Colonic mucosa (tissue), 4 donors: ENCODE measurements at places on chromosomes 11 and 22. TPM values are rescaled to one million over a fixed set of nuclear protein-coding genes. Genes with fewer than 3 reads are reported as not detected.
A peak's percentile ranks its signal among the peaks of the same experiment; 100 is the strongest.

Gene LYVE1
- 10.3 TPM for total RNA-seq

GRCh38 chr11:9015677-9016076 lies 11.9 kb upstream of the NRIP3 start:
- H3K36me3 ChIP-seq = no peaks in the 10 kb centered on the region
- no peaks in the 10 kb centered on the region for H3K27me3 ChIP-seq
- no peak overlapping the region for H3K27ac ChIP-seq
- no peak overlapping the region for H3K4me3 ChIP-seq
- peak; percentile 63 for DNase-seq

Gene TMEM191B
- 3.3 TPM for total RNA-seq

GRCh38 chr11:1473786-1474185 lies 12.8 kb downstream of the MOB2 start:
- peaks cover 9% of the 10 kb centered on the region for H3K36me3 ChIP-seq
- H3K27ac ChIP-seq = no peak overlapping the region
- no peaks in the 10 kb centered on the region for H3K4me1 ChIP-seq
- DNase-seq = no peak
- no peak overlapping the region for H3K4me3 ChIP-seq

Gene NXPE4
- 178 TPM for total RNA-seq

Gene AMOTL1
- total RNA-seq = 3.1 TPM

- no peak overlapping the region for H3K4me3 ChIP-seq
- H3K27me3 ChIP-seq = no peaks in the 10 kb centered on the region
- no peak overlapping the region for H3K27ac ChIP-seq
- H3K4me1 ChIP-seq = no peaks in the 10 kb centered on the region
Measured at GRCh38 chr11:109957601-109958000, 135.6 kb upstream of the ZC3H12C start.

DNA sequence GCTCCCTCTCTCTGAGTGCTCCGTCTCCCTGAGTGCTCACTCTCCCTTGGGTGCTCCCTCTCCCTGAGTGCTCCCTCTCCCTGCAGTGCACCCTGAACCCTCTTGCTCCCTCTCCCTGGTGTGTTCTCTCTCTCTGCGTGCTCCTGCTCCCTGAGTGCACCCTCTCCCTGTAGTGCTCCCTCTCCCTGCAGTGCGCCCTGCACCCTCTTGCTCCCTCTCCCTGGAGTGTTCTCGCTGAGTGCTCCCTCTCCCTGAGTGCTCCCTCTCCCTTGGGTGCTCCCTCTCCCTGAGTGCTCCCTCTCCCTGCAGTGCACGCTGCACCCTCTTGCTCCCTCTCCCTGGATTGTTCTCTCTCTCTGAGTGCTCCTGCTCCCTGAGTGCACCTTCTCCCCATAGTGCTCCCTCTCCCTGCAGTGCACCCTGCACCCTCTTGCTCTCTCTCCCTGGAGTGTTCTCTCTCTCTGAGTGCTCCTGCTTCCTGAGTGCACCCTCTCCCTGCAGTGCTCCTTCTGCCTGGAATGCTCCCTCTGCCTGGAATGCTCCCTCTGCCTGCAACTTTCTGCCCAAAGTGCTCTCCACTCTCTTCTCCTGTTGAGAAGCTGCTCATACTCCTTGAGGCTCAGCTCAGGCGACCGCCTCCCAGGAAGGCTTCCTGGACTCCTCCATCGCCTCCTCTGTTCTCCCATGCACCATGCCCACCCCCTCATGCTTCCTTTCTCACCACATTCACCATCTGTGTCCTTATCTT lies 48.4 kb upstream of the WNT7B start:
- no peak overlapping the region for H3K4me3 ChIP-seq
- no peaks in the 10 kb centered on the region for H3K36me3 ChIP-seq
- no peak for DNase-seq
- no peaks in the 10 kb centered on the region for H3K27me3 ChIP-seq
- H3K27ac ChIP-seq = no peak overlapping the region
- H3K4me1 ChIP-seq = no peaks in the 10 kb centered on the region

- no peak for DNase-seq
- no peaks in the 10 kb centered on the region for H3K4me1 ChIP-seq
- H3K4me3 ChIP-seq = no peak overlapping the region
- no peaks in the 10 kb centered on the region for H3K36me3 ChIP-seq
Measured at GRCh38 chr11:133943950-133944698, 12.6 kb downstream of the IGSF9B start.

Gene MMP8
- not detected for total RNA-seq

GRCh38 chr11:134862587-134863195 lies 450.6 kb upstream of the B3GAT1 start:
- H3K27ac ChIP-seq = no peak overlapping the region
- H3K27me3 ChIP-seq = no peaks in the 10 kb centered on the region
- H3K4me1 ChIP-seq = no peaks in the 10 kb centered on the region
- no peaks in the 10 kb centered on the region for H3K36me3 ChIP-seq
- H3K4me3 ChIP-seq = no peak overlapping the region

DNA sequence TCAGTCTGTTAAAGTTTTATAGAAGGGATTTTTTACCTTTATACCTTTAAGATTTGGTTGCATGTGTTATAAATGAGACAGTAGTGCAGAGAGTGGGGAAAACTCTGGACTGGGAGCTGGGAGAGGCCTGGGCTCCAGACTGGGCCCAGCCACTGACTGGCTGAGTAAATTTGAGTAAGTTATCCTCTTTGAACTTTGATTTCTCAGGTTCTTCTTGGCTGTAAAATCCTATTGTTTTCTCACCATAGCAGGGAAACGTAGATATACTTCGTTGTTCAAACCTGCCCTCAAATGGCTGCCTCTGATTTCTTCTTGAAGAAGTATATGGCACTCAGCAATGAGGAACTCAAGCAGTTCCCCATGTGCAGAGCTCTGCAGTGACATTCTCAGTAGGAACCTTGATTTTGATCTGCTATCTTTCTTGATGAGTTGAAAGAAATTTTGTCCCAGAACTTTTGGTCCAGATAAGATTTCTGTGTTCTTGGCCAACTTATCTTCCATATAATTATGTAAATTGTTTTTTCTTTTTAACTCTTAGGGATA lies 8.8 kb downstream of the BMAL1 start:
- H3K27me3 ChIP-seq = no peaks in the 10 kb centered on the region
- no peak overlapping the region for H3K27ac ChIP-seq
- H3K4me1 ChIP-seq = no peaks in the 10 kb centered on the region
- H3K4me3 ChIP-seq = no peak overlapping the region
- no peaks in the 10 kb centered on the region for H3K36me3 ChIP-seq
- no peak for DNase-seq

Gene MAJIN
- not detected for total RNA-seq

GRCh38 chr22:35506259-35506570 lies 34.4 kb upstream of the RASD2 start:
- H3K27ac ChIP-seq = no peak overlapping the region
- no peaks in the 10 kb centered on the region for H3K36me3 ChIP-seq
- no peaks in the 10 kb centered on the region for H3K4me1 ChIP-seq
- DNase-seq = no peak

Gene RFPL3
- not detected for total RNA-seq

GRCh38 chr11:83483808-83484207 lies 197.6 kb upstream of the CCDC90B start:
- no peaks in the 10 kb centered on the region for H3K4me1 ChIP-seq
- H3K27ac ChIP-seq = no peak overlapping the region
- no peaks in the 10 kb centered on the region for H3K27me3 ChIP-seq
- H3K4me3 ChIP-seq = no peak overlapping the region
- DNase-seq = no peak

DNA sequence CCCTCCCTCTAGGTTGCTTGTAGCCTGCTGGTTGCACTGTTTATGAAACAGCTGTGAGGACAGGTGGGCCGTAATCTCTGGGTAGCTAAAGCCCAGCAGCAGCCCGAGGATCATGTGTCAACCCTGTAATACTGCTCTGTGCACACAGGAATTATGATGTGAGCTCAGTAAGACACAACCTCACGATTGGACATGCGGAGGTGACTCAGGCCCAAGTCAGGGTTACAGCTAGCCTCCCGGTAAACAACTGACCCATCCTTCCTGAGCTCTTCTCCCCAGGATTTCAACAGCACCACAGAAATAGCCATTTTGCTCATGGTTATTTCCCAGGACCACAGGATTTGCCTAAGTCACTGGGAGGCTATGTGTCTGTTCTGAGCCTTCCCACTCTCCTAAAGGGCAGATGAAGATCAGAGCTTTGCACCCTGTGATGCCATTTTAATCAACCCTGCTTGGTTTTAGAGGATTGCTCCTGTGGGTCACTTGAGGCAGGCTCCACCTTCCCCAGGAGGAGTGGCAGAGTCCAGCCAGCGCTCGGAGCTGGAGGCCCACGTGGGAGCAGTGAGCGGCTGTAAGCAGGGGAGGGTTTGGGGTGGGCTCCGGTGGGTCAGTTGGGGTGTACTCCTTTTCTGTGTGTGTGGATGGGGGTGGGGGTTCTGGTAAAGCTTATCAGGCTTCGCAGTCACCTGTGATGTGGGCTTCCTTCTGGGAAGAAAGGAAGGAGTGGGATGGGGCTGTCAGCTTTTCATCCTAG lies at the start of gene AMPD3:
AMPD3 (plus strand) TSS at position 387 of the 754 bp plus-strand sequence. CDS start 6,256 bp downstream, outside the sequence.
- H3K36me3 ChIP-seq = no peaks in the 10 kb centered on the region
- no peaks in the 10 kb centered on the region for H3K27me3 ChIP-seq
- H3K4me3 ChIP-seq = peak within 1 kb of the TSS; percentile 21
- H3K4me1 ChIP-seq = peaks cover 4% of the 10 kb centered on the region
- no peak for DNase-seq

GRCh38 chr11:64580412-64580811 lies 10.6 kb upstream of the SLC22A12 start:
- no peak overlapping the region for H3K27ac ChIP-seq
- DNase-seq = no peak
- H3K4me1 ChIP-seq = no peaks in the 10 kb centered on the region
- H3K4me3 ChIP-seq = no peak overlapping the region
- H3K36me3 ChIP-seq = no peaks in the 10 kb centered on the region

DNA sequence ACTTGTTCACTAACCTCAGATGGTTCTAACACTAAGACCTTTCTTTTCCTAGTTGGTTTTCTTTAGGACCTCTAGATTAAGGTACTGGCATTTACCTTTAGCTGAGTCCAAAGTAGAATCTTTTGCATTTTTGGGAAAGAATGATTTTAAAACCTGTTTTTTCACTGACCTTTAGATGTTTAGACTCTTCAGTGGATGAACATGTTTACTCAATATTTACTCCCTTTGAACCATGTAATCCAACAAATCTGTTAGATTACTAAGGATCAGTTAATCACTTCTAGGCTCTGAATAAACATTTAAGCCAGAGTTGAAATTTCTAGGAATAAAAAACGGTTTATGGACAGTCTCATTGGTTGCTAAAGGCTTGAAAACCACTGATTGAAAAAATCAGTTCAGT lies 6.2 kb downstream of the TMEM135 start:
- peaks cover 6% of the 10 kb centered on the region for H3K4me1 ChIP-seq
- no peak for DNase-seq
- no peaks in the 10 kb centered on the region for H3K36me3 ChIP-seq

GRCh38 chr22:23526596-23527316 lies 53.3 kb downstream of the IGLL1 start:
- H3K36me3 ChIP-seq = no peaks in the 10 kb centered on the region
- no peak for DNase-seq
- no peak overlapping the region for H3K27ac ChIP-seq
- peaks cover 4% of the 10 kb centered on the region for H3K4me1 ChIP-seq
- no peaks in the 10 kb centered on the region for H3K27me3 ChIP-seq
- H3K4me3 ChIP-seq = no peak overlapping the region

DNA sequence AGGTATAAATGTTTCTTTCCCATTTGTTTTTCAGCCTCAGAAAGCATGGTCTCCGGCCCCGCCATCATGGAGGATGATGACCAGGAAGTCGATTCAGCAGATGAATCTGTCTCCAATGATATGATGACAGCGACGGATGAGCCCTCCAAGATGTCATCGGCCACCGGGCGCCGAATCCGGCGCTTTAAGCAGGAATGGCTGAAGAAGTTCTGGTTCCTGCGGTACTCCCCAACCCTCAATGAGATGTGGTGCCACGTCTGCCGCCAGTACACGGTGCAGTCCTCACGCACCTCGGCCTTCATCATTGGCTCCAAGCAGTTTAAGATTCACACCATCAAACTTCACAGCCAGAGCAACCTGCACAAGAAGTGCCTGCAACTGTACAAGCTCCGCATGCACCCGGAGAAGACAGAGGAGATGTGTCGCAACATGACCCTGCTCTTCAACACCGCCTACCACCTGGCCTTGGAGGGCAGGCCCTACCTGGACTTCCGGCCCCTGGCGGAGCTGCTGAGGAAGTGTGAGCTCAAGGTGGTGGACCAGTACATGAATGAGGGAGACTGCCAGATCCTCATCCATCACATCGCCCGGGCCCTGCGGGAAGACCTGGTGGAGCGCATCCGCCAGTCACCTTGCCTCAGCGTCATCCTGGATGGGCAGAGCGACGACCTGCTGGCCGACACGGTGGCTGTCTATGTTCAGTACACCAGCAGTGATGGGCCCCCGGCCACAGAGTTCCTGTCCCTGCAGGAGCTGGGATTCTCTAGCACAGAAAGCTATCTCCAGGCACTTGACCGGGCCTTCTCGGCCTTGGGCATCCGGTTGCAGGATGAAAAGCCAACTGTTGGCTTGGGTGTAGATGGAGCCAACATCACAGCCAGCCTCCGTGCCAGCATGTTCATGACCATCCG lies 59.9 kb downstream of the SYT13 start:
- DNase-seq = no peak
- no peaks in the 10 kb centered on the region for H3K27me3 ChIP-seq

GRCh38 chr11:17816232-17816931 lies 81.8 kb downstream of the KCNC1 start:
- peaks cover 8% of the 10 kb centered on the region for H3K4me1 ChIP-seq

Gene NPAS4
- total RNA-seq = 0.37 TPM

GRCh38 chr11:45537614-45538013 lies 127.8 kb downstream of the CHST1 start:
- H3K27ac ChIP-seq = no peak overlapping the region
- H3K36me3 ChIP-seq = no peaks in the 10 kb centered on the region
- no peak overlapping the region for H3K4me3 ChIP-seq
- no peaks in the 10 kb centered on the region for H3K27me3 ChIP-seq
- H3K4me1 ChIP-seq = no peaks in the 10 kb centered on the region

Gene CALCA
- total RNA-seq = 0.29 TPM

- H3K4me3 ChIP-seq = no peak overlapping the region
- H3K36me3 ChIP-seq = no peaks in the 10 kb centered on the region
- no peaks in the 10 kb centered on the region for H3K27me3 ChIP-seq
- no peak for DNase-seq
- H3K27ac ChIP-seq = no peak overlapping the region
Measured at GRCh38 chr11:80899381-80899780, 1458.6 kb upstream of the TENM4 start.

Gene PAX6
- total RNA-seq = 1.6 TPM

DNA sequence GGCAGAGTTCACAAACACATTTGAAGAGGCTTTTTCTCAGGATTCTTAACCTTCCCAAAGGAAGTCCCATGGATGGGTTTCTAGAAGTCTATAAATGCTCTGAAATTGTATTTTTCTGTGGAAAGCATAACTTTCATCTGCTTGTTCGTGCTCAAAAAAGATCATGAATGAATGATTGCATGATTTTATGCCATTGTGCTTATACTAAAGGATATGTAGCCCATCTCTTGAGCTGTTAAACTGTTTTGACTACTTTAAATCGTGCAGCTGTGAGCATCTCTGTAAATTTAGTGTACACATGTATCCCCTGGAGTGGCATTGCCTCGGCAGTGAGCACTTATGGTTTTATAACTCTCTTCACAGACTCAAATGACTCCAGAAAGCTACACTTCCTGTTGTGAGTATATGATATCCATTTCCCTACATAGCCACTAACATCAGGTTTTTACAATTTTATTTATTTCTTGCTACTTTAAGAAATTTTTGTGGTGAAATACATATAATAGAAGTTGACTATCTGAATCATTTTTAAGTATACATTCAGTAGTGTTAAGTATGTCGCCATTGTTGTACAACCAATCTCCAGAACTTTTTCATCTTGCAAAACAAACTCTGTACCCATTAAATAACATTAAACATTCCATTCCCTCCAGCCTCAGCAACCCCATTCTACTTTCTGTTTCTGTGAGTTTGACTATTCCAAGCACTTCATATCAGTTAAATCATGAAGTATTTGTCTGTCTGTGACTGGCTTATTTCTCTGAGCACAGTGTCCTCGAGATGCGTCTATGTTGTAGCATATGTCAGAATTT lies 8.0 kb downstream of the NEAT1 start:
- no peak overlapping the region for H3K4me3 ChIP-seq
- DNase-seq = no peak

Gene BCO2
- 1.7 TPM for total RNA-seq

Gene MS4A7
- 12.6 TPM for total RNA-seq
